ENCODE measurements at places on chromosomes 16 and 17. TPM values are rescaled to one million over a fixed set of nuclear protein-coding genes. Genes with fewer than 3 reads are reported as not detected.

HEATR9 gene
- total RNA-seq, result 0.46 TPM

CCL17 gene
- 1.3 TPM for total RNA-seq

SUPT6H gene
- 97.8 TPM for total RNA-seq

DNA sequence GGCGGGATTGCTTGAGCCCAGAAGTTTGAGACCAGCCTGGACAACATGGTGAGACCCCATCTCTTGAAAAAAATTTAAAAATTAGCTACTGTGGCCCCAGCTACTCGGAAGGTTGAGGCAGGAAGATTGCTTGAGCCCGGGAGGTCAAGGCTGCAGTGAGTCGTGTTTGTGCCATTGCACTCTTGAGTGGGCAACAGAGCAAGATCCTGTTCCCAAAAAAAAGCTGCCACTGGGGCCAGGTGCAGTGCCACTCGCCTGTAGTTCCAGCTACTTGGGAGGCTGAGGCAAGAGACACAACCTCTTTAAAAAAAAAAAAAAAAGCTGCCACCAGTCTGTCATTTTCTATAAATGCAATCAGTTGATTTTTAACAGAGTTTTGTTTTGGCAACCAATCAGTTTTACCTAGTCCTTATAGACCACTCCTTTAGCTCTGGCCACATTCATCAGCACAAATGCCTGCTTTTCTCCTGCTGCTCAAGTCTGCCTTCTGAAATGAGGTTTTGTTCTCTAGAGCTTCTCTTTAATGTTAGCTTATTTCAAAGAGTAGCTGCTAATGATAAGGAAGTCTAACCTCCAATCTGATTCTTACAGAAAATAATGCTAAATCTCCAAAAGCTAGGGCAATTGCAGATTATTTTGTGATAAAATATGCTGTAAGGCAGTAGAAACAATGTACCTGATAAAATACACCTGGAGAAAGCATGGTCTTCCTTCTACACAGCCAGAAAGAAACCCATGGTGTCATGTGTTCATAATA lies 64.8 kb downstream of the TUBD1 start:
- DNase-seq, result peak; percentile 36

DNA sequence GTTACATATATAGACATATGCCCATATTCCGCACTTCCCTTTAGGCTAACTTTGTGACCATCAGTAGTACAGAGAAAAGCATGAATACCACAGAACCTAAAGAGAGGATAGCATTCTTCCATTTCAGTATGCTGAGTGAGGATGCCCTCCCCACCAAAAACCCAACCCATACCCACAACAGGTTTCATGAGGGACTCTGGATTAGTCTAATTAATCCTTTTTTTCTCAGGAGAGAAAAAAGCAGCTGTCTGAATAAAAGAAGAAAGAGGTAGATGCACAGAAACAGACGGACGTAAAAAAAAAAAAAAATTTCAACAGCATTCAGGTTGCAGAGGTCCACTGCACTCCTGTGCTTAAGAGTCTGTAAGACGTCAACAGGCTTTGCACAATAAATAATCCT lies 6.7 kb downstream of the MMD start:
- no peak for DNase-seq

DNA sequence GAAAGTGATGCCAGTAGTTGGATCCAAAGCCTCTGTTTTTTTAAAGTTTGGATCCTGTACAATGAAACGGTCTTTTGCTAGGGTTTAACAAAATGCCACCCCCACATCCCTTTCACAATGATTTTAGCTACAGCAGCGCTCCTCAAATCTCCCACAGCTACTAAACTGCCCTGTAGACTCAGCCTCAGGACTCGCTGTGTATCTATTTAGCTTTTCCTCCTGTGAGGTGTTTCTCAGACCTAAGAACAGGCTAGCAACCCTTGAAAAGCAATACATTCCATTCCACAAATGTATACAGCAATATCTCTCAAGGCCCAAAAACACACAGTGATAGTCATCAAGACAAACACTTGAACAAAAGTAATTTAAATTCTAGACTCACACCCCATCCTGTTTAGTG lies 206.4 kb downstream of the ZFHX3 start:
- DNase-seq, result no peak

- no peak for DNase-seq
Measured at GRCh38 chr17:17252149-17252661, 15.2 kb upstream of the FLCN start.

DNA sequence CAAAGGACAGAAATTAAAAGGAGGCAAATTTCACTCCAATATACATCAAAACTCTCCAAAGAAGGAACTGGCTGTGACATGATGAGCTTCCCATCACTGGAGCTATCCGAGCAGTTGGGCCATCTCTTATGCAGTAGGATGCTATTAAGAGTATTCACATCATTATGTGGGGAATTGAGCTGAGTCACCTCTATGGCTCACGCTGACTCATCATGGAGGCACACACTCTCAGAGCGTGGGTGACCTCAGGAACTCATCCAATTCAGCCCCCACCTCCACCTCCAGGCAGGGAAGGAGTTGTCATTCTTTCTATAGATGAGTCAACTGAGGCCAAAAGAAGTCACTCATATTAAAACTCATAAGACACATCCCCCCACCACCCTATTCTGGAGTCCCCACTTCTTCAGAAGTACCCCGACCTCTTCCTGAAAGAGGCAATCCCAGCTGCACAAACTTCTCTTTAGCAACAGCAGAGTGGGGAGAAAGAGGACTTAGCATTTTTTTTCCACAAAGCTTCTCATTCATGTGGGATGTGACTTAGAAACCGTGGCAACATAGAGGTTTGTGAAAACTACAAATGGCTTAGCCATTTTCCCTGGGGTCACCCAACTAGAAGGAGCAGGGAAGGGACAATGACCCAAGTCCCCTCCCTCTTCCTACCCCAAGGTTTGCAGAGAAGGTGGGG lies 32.5 kb downstream of the ABCC12 start:
- peak; percentile 70 for DNase-seq

DNA sequence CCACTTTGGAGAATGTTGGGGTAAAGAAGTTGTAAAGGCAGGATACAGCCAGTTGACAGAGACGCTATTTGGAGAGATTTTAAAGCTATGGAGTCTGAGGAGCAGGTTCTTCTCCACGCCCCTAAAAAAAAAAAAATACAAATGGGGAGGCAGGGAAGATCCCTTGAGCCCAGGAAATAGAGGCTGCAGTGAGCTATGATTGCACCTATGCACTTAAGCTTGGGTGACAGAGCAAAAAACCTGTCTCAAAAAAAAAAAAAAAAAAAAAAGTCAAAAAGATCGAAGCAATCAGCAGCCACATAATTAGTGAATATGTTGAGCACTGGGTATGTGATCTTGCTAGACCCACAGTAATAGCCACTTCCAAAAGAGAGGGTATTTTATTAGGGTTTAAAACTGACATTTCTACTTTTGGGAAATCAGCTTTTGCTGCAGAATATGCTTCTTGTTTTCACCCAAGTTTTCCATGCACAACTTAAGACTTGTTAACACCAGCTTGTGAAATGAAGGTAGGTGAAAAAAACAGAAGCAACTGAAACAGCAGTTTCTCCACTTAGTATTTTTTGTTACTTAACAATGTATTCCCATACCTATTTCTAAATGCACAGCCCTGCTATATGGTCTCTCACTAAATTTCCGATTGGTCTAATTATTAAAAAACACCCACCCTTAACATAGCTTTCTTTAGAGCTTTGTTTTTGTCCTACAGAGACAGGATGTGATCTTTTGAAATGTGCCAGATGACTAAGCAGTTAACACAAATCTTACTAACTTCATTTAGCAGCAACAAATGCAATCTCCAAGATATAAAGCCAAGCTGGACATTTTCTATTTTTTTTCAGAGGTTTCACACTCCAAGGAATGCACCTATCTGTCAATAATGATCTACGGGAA lies 2.5 kb upstream of the ARL6IP1 start:
- DNase-seq, result no peak
